Natural killer cell (primary cell): ENCODE measurements at places on chromosomes 2 and 18. TPM values are rescaled to one million over a fixed set of nuclear protein-coding genes. Genes with fewer than 3 reads are reported as not detected.

The SH3RF3 gene
- total RNA-seq, result 0.34 TPM

The ZNF236 gene
- 35.1 TPM for total RNA-seq

The POTEI gene
- not detected for total RNA-seq

The POTEE gene
- total RNA-seq, result 0.33 TPM

The DHX57 gene
- 18.5 TPM for total RNA-seq

The EGR4 gene
- total RNA-seq, result 2.6 TPM

The CD207 gene
- total RNA-seq, result not detected

The AQP12A gene
- not detected for total RNA-seq

The KCNK3 gene
- not detected for total RNA-seq

The GCKR gene
- not detected for total RNA-seq

The STON1 gene
- 3.0 TPM for total RNA-seq
